ENCODE measurements at places on chromosomes 13 and 19.
A peak's percentile ranks its signal among the peaks of the same experiment; 100 is the strongest.

- no peak for DNase-seq
These were observed 49.3 kb upstream of the VSTM2B start for GRCh38 chr19:29476528-29476927.

DNA sequence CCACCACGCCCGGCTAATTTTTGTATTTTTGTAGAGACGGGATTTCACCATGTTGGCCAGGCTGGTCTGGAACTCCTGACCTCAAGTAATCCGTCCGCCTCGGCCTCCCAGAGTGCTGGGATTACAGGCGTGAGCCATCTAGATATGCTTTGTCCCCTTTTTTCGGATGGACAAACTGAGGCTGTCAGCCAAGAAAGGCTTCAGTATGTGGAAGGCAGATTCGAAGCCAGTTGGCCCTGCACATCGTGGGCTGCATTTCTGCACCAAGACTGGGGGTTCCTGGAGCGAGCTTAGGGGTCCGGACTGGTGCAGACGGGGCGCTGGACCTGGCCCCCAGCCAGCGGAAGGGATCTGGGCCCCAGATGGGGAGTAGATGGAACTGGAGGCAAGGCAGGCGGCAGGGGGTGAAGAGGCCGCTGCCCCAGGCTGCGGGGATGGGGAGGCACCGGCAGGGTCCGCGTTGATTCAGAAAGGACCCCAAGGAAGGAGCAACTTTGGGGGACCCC, 9.7 kb upstream of the JUND start:
- DNase-seq: peak; percentile 57

GRCh38 chr13:62525652-62526051, 1110.0 kb upstream of the PCDH20 start:
- DNase-seq: no peak

GRCh38 chr19:29884466-29884865, 57.6 kb upstream of the URI1 start:
- no peak for DNase-seq

DNA sequence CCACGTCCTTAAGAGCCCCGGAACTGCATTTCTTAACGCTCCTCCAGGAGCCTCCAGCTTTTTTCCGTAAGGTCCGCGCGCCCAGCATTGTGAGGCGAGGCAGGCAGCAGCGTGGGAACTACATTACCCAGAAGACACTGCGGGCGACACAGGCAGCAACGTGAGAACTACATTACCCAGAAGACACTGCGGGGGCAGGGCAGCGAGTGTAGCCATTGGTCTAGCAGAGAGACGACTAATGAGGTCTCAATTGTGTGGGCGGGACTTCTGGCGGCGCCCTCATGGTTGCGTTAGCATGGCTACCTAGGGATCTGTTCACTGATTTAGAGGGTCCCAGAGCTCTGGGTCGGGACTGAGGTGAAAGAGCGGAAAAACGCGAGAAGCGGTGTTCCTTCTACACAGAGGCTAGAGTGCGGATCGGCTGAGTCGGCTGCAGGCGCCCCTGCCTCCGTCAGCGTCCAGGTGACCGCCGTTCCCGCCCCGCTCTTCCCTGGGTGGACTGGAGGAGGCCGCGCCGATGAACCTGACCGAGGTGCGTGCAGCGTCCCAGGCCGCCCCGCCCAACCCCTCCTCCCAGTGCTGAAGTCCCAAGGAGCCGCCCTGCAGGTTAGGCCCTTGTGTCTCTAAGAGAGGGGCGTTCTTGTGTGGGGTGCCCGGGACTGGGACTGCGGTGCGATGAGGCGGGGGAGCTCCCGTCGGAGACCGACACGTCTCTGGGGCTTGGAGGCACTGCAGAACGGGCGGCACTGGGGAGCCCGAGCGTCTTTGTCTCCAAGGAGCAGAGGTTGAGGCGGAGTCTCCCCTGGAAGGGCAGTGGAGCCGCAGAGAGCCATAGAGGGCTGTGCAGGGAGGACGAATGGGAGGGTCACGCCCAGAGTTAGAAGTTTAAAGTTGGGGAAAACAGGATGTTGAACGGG, at the start of gene ZNF749:
TSS of gene ZNF749 (plus strand) at position 264 of the 917 bp plus-strand sequence. CDS start at position 518, 254 bp downstream.
- peak; percentile 96 for DNase-seq

GRCh38 chr19:2270157-2270422, 11.9 kb downstream of the PEAK3 start:
- DNase-seq: peak; percentile 73

GRCh38 chr13:69921156-69921555, 186.5 kb upstream of the ATXN8OS start:
- DNase-seq: no peak

DNA sequence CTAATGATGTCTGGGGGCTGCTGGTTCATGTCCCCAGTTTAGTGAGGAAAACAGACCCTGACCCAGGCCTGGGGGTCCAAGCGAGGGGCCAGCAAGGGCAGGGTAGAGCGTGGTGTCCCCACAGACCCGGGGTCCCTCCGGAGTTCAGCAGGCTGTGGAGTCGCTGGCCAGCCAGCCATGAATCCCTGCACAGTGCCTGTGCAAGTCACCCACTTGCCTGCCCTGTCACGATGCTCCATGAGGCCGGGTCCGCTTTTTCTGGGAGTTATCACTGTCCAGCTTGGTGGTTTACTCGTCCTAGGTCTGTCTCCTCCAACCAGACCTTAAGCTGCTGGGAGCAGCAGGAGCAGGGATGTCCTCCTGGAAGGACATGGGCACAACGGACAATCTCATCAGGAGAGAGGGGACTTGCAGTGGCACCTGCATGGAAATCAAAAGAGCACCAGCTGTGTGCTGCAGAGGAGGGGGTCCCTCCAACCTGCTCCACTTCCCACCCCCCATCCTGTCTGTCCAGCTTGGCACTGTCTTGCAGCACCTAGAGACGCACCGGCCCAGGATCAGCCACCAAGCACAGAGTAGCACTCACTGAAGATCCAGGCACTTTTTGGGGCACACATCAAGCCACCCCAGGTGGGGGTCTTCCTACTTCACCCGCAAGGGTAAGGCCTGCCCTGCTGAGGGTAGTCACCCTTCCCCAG, 121.8 kb downstream of the URI1 start:
- DNase-seq: no peak

DNA sequence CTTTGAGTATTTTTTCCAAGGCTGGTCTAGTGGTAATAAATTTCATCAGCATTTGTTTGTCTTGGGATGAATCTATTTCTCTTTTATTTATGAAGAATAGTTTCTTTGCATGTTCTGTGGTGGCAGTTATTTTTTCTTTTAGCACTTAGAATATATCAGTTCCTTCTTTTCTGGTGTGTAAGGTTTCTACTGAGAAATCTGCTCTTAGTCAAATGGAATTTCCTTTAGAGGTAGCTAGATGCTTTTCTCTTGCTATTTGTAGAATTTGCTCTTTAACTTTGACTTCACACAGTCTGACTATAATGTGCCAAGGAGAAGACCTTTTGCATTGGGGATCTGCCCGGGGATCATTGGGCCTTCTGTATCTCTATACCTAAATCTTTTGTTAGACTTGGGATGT, 4.1 kb upstream of the SIGLEC6 start:
- DNase-seq: no peak

- peak; percentile 31 for DNase-seq
These were observed 43.9 kb downstream of the GAS6 start for GRCh38 chr13:113819731-113820715.

All from left ventricle myocardium superior (tissue), 1 donor.